ENCODE measurements at places on chromosomes 11 and 22.

GRCh38 chr11:104908186-104908531, 9.9 kb upstream of the CASP12 start:
- no peak for DNase-seq

DNA sequence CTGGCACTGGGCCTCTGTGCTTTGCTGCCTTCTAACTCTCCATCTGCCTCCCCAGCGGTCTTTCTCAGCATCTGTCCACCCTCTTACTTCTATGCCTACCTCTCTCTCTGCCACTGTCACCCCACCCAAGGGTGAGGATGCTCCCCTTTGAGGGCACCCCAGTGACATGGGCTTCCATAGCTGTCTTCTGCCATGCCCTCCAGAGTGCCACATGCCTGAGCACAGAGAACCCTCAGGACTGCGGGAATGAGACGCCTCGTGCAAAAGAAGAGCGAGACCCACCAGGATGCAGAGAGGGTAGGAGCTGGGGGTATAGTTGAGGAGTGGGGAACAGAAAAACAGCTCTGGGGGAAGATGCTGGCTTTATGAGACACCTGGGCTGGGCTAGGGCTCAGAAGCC, 64.3 kb downstream of the BTG4 start:
- no peak for DNase-seq

DNA sequence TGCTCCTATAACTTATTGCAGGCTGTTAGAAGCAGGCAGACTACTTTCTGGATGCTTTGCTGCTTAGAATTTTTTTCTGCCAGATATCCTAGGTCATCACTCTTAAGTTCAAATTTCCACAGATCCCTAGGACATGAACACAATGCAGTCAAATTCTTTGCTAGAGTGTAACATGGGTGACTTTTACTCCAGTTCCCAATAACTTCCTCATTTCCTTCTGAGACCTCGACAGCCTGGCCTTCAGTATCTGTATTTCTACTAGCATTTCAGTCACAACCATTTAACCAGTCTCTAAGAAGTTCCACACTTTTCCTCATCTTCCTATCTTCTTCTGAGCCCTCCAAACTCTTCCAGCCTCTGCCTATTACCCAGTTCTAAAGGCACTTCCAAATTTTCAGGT, 60.4 kb upstream of the ZBED5 start:
- DNase-seq: no peak

GRCh38 chr11:18775492-18776292, 15.9 kb downstream of the PTPN5 start:
- no peak for DNase-seq

- peak; percentile 89 for DNase-seq
Measured at GRCh38 chr11:70108250-70108649, 30.1 kb downstream of the ANO1 start.

GRCh38 chr11:96228910-96229309, 114.1 kb downstream of the MAML2 start:
- no peak for DNase-seq

DNA sequence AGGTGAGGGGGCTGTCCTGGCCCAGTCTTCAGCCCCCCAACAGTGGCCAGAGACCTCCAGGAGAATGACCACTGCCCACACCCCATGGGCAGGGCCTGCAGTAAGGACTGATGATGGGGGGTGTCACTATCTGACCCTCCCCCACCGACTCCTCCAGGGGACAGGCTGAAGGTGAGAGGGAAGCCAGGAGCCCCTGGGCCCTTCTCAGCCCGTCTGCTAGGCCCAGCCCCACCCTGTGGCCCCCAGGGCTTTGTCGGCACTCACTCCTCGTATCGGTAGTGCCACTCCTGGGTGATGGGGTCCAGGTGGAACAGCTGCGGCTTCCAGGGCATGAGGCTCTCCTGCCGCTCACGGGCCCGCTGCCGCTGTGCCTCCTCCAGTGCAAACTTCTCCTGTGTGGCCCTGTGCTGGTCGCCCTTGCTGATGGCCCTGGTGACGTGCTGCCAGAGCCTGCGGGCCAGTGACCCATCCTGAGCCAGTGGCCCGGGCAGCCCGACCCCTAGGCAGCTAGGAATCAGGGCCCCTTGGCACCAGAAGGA, 35.4 kb upstream of the CARS1 start:
- DNase-seq: peak; percentile 61

DNA sequence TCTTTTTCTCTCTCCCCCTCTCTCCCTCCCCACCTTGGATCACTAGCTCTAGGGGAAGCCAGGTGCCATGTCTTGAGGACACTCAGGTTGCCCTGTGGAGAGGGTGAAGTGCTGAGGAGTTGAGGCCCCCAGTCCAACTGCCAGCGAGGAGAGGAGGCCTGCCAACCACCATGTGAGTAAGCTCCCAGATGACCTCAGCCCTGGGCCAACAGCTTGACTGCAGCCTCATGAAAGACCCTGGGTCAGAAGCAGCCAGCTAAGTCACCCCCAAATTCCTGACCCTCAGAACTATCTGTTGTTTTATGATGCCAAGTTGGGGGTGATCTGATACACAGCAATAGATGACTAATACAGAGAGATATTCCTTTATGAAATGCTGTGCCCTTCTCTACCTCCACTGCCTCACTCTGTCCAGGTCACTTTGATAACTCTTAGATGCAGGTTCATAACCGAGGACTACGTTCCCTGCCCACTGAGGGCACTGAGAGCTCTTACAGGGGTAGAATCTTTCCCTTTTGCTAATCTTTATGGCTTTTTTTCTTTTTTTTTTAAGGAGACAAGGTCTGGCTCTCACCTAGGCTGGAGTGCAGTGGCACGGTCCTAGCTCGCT, 8.0 kb downstream of the ARFGAP3 start:
- DNase-seq: peak; percentile 26

GRCh38 chr11:100687054-100687629, at the start of gene ARHGAP42:
TSS of gene ARHGAP42 (plus strand) at chr11:100687288. CDS start at chr11:100687679, 391 bp downstream.
- DNase-seq: peak; percentile 77

DNA sequence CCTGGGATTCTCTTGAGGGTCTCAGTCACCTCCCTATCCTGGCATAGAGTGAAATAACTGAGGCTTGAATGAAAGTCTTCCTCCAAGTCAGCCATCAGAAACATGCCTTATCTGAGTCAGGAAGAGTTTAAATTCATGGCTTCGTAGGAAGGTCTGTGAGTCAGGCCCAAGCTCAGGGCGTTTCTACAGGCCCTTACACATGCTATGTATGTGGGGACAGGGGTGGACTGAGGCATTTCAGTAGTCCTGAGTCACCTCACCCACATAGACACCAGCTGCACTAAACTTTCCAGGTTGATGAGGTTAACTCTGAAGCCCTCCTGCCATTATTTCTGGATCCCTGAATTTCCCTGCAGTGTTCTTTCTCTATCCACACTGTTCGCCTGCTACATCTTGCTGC, 134.6 kb upstream of the RCN1 start:
- no peak for DNase-seq

GRCh38 chr11:21896216-21896615, 296.7 kb upstream of the ANO5 start:
- no peak for DNase-seq

- DNase-seq: no peak
Measured at GRCh38 chr11:69781241-69781640, 6.1 kb upstream of the FGF4 start.

DNA sequence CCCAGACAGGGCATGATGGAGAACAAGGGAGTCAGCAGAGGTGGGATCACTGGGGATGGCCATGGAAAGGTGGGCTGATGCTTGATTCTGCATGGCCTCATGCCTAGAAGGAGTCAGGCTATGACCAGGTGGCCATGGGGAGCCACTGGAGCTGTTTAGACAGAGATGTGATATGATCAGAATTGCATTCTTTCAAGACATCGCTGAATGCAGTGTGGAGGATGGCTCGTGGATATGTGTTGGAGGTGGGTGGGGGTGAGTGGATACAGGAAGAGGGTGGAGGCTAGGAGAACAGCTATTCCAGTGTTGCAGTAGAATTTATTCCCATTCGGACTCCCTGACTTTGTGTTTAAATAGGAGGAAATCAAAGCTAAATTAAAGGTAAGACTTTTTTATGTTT, 841.1 kb downstream of the NTM start:
- no peak for DNase-seq

- DNase-seq: no peak
Measured at GRCh38 chr11:1343391-1344055, 34.1 kb upstream of the TOLLIP start.

- no peak for DNase-seq
Measured at GRCh38 chr11:36390963-36391471, 94.9 kb downstream of the PRR5L start.

DNA sequence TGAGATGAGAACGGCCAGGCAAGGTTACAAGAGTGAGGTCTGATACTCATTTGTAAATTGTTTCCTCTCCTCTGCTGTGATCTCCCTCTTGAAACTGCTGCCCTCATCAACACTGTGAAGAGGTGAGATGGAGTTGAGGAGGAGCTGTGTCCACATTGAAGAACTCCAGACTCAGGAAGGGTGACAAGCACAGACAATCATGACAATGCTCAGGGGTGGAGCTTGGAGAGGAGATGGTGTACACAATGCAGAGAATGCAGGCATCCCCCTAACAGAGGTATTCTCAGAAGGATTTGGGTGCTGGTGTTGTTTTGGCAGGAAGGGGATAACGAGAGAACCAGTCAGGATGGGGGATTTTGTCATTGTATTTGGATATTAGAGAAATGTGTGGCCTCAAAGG, 21.5 kb upstream of the MMP7 start:
- DNase-seq: no peak

DNA sequence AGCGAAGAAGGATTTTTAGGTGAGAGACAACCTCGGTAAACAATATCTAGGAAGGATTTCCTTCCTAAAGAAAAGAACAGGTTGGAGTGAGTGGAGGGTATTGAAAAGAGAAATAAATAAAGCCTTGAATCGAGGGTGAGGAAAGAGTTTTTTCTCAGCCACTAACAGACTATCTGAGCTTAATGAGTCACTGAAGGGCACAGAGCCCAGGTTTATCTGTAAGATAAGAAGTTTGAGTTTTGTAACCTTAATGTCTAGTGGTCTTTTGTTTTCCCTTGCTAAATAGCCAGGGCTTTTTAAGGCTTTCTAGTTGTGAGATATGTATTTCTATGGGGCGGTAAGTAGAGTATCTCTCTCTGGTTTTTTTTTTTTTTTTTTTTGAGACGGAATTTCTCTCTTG, 394.5 kb upstream of the KIRREL3 start:
- no peak for DNase-seq

DNA sequence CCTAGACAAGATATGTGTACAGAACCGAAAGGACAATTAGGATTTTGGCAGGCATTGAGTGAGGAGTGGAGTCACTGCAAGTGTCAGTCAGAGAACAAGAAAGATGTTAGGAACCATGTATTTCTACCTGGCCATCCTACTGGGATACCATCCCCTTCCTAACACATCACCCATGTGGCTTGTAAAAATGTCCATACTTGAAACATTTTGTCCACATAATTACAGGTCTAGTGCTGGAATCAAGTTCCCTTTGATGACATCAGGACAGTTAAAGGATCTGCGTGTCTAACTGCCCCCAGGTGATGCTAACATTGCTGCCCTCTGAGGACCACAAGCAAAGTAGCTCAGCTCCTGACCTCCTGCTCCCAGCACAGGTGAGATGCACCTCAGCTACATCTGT, 31.9 kb upstream of the GGTLC2 start:
- DNase-seq: no peak

- DNase-seq: no peak
Measured at GRCh38 chr22:30357650-30358215, 926 bp downstream of the CCDC157 start.

GRCh38 chr11:1152316-1153104, 5.2 kb upstream of the MUC5AC start:
- no peak for DNase-seq

DNA sequence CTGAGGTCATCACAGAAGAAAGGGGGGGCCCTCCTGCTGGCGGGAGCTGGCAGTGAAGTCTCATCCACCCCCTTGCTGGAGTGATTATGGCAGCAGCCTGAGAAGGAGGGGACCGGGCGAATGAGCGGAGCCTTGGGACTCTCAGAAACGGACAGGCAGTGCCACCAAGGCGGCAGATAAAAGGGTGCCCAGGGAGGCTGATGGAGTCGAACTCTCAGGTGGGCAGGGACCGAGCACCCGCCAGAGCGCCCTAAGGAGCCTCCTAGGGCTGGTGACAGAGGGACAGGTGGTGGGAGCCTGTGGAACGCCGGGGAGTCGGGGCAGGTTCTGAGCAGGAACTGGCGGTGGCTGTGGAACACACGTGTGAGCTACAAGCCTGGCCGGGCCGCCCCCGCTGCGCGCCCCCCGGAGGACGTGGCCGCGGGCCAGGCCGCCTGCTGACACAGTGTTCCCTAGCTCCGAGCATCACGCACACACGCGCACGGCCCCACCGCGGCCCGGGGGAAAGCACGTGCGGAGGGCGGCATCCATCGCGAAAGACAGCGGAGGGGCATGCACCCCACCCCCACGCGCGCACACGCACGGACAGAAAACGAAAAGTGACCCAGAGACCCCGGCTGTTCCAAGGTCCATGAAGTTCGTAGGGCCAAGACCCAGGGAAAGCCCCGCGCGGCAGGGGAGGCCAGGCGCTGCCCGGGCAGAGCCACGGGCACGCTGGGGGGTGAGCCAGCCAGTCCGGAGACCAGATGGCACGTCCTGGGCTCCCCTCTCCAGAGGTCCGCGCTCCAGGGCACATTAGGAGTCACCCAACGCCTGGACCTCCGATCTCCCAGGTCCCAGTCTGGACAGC, 1.0 kb downstream of the VWCE start:
- peak; percentile 85 for DNase-seq

DNA sequence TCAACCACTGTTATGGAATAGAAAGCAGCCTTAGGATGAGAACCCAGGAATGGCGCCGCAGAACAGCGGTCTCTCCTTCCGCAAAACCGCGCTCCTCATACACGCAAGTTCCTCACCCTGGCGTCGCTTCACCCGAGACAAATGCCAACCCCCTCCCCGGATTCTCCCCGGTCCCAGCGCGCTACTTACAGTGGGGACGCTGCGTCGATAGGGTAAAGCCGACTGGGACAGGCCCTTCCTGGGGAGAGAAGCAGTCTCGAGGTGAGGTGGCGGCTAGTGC, 287 bp downstream of the RPS13 start:
- DNase-seq: no peak

DNA sequence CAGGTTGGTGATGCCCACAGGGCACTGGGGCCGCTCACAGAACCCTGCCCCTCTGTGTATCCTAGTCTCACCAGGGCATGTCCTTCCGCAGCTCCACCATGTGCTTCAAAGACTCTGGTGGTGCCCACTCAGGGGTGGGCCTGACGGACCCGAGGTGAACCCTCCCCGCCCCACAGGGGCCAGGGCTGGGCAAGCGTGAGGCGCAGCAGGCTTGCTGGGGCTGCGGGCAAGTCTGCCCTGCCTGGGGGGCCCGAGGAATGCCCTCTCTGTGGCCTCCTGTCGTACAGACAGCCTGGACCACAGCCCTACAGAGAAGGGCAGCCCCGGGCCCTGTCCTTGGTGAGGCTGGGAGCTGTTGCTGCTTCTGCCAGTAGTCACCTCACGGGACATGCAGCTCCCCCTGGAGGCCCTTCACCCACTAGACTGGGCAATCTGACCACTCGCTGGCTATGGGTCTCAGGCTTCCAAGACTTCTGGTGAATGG, 40.2 kb downstream of the TBX1 start:
- peak; percentile 66 for DNase-seq
